BJ (cell line): ENCODE measurements at places on chromosomes 4 and X. TPM values are rescaled to one million over a fixed set of nuclear protein-coding genes. Genes with fewer than 3 reads are reported as not detected.

The CTPS2 gene
- 3.7 and 6.6 TPM in 2 replicates for polyA plus RNA-seq

The HPGD gene
- not detected in 2 replicates for polyA plus RNA-seq

The FABP2 gene
- polyA plus RNA-seq: not detected in 2 replicates

The CCDC120 gene
- 0.49 and 0.96 TPM in 2 replicates for polyA plus RNA-seq

The CEP44 gene
- polyA plus RNA-seq: 3.4 and 5.9 TPM in 2 replicates

The LIMCH1 gene
- polyA plus RNA-seq: 107 and 133 TPM in 2 replicates

The EVC2 gene
- 2.2 and 2.3 TPM in 2 replicates for polyA plus RNA-seq

The ODAM gene
- not detected in 2 replicates for polyA plus RNA-seq

The POU3F4 gene
- polyA plus RNA-seq: not detected in 2 replicates
